ENCODE measurements at places on chromosomes 1 and 21.

DNA sequence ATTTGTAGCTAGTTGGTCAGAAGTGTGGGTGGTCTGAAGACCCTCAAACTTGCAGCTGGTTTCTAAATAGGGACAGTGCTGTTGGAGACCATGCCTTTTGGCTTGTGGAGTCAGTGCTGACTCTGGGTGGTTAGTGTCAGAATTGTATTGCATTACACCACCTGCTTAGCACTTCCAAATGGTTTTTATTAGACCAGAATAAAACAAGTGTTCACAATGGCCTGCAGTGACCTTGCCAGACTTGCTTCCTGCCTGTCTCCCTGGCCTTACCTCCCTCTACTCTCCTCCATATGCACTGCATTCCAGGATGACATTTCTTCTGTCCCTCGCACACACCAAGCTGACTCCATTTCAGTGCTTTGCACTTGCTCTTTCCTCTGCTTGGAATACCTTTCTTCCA, 72.7 kb upstream of the CNIH3 start:
- no peak for DNase-seq

DNA sequence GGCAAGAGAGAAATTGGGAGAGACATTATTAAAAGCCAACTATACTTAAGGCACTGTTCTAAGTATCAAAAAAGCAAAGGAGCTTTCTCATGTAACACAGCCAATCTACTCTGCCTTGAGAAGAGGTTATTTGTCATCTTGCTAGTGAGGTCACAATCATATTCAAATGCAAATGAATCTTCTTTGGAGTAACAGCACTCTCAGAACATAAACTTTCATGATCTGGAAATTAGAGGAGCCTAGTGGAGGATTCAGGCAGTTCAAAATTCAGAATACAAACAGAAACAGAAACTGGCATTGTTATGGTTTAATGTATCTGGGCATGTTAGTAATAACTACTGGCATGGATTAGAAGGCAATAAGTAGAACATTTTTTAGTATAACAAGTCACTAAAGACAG, 57.4 kb downstream of the ARID4B start:
- DNase-seq: no peak

- DNase-seq: peak; percentile 82
Observed at GRCh38 chr1:203744075-203744972, 20.7 kb upstream of the LAX1 start.

DNA sequence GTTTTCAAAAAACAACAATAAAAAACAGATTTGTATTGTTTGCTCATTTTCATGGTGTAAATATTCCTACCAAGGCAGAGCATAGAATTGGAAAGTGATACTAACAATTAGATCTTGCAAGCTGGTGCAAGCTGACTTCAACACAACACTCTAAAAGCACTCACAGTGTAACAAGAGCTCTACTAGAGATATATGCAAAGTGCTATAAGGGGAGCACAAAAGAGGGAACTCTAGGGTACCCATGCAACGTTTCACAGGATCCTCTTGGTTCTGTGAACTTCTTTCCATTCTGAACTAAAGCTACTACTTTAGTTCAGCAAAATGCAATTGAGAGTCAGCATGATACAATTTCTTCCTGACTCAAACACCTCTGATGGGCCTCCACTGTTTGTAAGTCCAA, 78.3 kb downstream of the ATP1B1 start:
- DNase-seq: no peak

DNA sequence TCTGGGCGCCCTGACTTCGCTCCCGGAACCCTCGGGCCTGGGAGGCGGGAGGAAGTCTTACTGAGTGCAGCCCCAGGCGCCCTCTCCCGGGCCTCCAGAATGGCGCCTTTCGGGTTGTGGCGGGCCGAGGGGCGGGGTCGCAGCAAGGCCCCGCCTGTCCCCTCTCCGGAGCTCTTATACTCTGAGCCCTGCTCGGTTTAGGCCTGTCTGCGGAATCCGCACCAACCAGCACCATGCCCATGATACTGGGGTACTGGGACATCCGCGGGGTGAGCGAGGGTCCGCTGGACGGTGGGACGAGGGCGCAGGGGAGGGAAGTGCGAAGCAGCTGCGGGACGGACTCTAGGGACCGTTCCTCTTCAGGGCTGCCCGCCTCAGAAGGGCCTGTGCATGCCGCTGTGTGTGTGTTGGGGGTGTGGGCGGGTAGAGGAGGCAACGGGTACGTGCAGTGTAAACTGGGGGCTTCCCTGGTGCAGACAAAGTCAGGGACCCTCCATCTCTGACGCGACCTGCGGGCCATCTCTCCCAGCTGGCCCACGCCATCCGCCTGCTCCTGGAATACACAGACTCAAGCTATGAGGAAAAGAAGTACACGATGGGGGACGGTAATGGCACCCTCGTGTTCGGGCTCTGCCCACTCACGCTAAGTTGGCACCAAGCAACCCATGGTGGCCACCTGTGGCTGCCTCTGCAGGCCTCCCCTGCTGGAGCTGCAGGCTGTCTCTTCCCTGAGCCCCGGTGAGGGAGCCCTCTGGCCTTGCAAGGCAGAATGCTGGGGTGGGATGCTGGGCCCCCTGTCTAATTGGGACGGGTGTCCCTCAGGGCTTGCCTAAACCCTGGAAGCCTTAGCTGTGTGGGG, at the start of gene GSTM1:
Gene GSTM1 (plus strand): TSS at position 177 of the 859 bp plus-strand sequence. CDS start 57 bp downstream, at position 234.
- no peak for DNase-seq

- DNase-seq: no peak
Observed at GRCh38 chr1:6796095-6796494, 10.8 kb downstream of the CAMTA1 start.

DNA sequence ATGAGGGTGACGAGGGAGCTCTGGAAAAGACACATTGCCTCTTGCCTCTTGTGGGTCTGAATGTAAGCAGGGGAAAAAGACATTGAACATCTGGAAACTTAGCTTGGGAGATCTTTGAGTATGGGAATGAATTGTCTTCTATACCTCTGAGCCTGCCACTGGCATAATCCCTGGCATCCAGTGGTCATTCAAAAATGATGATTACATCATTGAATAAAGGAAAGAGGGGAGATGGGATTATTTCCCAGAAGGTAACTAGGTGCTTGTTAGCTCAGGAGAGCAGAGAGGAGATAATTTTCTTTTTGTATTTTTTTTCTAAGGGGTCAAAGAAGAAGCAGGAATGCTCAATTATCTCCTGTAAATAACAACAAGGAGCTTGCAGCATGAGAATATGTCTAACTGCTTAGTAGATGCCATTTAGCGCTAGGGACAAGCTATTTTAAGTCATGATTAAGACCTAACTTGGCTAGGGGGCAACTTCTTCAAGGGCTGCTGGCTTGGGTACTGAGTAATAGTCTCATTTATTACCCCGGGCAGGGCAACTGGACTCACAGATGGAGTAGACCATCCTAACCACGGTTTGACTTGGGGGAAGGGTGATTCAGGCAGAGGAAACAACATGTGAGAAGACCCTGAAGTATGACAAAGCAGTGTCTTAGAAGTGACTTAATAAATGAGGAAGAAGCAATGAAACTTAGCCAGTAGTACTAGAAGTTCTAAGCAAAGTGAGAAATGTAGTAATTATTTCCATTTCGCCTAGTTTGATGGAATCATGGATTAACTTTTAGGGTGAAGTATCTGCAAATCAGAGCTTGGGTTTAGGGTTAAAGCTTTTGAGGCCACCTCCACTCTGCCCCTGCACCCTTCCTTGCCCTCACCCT, 11.0 kb upstream of the XCL2 start:
- no peak for DNase-seq

DNA sequence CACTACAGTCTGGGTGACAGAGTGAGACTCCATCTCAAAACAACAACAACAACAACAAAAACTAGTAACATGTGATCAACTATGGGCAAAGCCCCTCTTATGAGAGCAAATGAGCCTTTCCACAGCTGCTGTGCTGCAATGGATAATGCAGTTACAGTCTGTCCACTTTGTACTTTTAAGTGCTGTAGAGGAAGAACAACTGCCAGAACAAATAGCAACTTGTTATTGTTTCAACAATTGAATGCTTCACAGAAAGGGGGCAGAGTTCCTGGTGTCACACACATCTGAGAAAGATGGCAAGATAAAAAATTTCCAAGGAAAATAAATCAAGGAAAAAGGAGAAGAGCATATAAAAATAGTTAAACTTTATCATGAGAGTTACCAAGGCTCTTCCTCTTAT, 243.6 kb upstream of the DMRTA2 start:
- no peak for DNase-seq

DNA sequence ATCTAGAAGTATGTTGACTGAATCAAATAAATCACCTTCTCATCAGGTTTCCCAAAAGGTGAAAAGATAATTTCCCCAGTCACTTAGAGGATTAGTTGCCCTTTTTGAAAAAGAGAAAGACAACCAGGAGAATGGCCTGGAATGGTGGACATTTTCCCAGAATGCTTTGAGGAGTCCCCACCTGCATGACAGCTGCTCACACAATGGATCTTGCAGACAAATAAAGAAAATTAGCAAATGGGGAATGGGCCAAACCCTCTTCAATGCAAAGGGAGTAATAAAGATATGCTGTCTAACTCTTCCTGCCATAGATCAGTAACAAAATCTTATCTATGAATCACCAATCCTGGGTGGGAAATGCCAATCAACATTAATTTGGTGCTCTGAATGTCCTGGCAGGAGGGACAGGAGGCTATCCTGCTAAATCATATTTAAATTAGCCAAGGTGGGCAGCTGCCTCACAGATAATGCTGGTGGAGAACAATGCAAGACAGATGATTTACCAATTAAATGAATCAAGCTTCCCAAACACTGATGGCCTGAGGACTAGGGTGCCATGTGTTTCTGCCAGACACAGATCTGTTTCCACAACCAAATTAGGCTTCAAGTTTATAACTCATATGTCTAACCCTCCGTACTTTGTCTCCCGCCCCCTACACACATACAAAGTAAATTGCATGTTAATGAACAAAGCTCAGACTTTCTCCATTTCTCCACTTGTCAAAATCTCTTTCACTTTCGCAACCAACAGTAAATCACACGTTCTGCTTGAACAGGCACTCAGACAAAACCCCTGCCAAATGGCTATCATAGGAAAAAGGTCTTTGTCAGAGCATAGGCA, 488.0 kb upstream of the PLXNA2 start:
- no peak for DNase-seq

DNA sequence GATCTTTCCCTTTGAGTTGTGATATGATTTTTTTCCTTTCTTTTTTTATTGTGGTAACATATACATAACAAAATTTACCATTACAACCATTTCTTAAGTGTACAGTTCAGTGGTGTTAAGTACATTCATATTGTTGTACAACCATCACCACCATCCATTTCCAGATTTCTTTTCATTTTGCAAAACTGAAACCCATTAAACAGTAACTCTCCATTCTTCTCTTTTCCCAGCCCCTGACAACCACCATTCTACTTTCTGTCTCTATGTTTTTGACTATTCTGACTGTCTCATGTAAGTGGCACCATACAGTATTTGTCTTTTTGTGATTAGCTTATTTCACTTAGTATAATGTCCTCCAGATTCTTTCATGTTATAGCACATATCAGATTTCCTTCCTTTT, 30.3 kb downstream of the CEP350 start:
- DNase-seq: no peak

- no peak for DNase-seq
Observed at GRCh38 chr1:229186373-229187056, 84.4 kb upstream of the RAB4A start.

GRCh38 chr21:28540514-28540913, 452.2 kb downstream of the LTN1 start:
- DNase-seq: no peak

DNA sequence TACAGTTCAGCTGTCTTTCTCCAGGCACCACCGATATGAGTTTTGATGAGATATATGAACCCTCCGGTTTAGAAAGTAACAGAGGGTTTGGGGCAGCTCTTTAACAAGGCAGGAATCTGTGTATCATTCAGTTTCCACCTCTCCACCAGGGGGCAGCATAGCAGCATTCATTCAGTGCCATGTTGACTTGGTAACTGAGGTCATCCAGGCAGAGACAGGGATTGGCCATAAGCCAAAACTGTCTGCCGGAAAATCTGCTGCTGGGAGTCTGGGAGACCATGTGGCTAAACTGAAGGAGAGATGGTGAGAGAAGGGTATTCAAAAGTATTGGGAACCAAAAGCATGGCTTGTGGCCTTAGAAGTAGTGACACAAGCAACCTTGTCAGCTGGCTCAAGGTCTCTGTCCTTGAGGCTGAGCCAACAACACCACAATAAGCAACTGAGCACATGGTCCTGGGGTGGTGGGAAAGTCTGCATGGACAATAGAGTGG, 98.5 kb downstream of the LMX1A start:
- peak; percentile 83 for DNase-seq

DNA sequence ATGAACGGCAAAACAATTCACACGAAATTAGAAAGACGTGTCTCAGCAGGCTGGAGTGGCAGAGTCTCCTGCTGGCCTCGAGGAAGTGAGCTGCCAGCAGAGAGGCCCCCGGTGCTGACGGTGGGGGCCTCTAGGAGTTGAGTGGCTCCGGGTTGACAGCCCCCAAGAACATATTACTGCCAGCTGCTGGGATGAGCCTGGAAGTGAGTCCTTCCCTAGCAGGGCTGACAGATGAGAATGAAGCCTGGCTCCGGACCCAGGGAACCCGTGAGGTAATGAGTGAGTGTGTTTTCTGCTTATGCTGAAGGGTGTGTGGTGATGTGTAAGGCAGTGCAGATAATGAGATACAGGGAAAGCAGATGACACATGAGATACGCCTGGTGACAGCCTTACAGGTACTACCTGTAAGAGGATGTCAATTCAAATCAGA, 23.5 kb upstream of the LRRC47 start:
- DNase-seq: no peak

DNA sequence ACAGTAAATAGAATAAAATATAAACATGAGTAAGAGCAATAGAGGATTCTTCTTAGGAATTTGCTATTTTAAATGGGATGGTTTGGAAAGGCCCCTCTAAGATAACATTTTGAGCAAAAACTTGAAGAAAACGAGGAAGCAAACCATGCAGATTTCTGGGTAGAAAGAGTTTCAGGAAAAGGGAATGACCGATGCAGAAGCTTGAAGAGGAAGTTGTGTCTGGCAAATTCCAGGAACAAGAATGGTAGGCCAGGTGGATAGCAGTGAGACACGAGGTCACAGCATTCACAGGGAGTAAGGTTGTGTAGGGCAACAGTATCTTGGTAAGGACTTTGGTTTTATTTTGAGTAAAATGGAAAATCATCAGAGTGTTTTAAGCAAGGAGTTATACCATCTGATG, 108.9 kb downstream of the PEX14 start:
- no peak for DNase-seq

- no peak for DNase-seq
Observed at GRCh38 chr1:17676387-17677060, 78.6 kb upstream of the ACTL8 start.

- DNase-seq: no peak
Observed at GRCh38 chr1:117611894-117612483, 6.1 kb downstream of the TENT5C start.

GRCh38 chr1:160522622-160523345, at the start of gene SLAMF6:
SLAMF6 (minus strand) TSS chr1:160523255; CDS start chr1:160523192, 63 bp downstream.
- no peak for DNase-seq

DNA sequence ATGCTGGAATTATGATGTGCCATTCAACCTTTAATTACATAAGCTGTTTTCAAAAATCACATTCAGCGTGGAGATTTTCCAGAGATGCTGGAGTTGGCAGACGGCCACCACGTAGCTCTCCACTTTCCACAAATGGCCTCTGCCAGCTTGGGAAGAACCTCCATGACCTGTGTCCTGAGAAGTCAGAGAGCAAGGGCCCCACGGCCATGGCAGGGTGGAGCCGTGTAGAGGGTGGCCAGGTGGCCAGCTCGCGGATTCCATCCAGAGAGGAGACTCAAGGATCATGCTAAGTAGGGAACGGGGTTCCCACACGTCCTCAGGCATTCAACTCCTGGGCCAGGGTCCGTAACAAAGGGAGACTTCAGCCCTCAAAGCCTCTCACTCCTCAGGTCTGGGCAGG, 1.3 kb upstream of the GALE start:
- DNase-seq: no peak

Data from suprapubic skin (tissue), 4 donors.